ENCODE measurements at places on chromosomes 12 and 14.

GRCh38 chr12:123038966-123039365, 58.5 kb downstream of the ARL6IP4 start:
- DNase-seq, result no peak

DNA sequence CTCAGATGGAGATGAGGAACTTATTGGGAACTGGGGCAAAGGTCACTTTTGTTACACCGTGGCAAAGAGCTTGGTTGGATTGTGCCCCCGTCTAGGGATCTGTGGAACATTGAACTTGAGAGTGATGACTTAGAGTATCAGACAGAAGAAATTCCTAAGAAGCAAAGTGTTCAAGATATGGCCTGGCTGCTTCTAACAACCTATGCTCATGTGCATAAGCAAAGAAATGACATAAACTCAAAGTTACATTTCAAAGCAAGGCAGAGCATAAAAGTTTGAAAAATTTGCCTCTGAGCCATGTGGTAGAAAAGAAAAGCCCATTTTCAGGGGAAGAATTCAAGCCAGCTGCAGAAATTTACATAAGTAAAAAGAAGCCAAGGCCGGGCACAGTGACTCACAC, 21.5 kb upstream of the RAP1B start:
- DNase-seq, result no peak

DNA sequence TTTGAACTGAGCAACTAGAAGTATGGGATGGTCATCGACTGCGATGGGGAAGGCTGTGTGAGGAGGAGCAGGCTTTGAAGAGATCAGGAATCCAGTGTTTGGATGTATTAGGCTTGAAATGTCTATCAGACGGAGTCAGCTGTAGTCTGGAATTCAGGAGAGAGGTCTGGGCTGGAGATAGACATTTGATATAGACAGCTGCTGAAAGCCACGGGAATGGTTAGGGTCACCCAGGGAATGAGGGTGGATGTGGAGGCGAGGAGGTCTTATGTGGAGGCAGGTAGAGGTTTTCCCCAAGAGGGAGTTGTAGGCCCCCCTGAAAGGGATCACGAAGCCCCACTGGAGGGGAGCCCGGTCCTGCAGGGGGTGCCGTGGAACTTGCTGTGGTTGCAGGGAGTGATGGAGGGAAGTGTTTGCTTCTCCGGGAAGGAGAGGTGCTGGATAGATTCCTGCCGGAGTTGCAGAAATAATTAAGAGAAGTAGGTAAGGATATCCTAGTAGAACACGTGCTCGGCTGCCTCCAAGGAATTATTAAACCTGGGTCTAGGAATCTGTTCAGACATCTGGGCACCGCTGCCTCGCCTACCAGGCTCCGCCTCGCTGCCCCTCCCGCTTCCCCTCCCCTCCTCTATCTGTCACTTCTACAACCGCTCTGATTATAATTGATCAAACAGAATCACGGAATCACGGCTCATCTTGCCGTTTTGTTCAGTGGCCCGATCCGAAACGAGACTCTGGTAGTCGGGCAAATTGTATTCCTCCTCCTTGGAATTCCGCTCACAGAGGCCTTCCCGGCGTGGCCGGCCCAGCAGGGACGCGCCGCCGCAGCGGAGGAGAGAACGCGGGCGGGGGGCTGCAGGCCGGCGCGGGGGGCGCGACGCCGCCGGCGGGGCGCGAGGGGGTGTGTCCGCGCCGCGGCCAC, 826 bp upstream of the CACNA1C start:
- peak; percentile 18 for DNase-seq

GRCh38 chr14:54498579-54498978, 9.8 kb upstream of the GMFB start:
- no peak for DNase-seq

DNA sequence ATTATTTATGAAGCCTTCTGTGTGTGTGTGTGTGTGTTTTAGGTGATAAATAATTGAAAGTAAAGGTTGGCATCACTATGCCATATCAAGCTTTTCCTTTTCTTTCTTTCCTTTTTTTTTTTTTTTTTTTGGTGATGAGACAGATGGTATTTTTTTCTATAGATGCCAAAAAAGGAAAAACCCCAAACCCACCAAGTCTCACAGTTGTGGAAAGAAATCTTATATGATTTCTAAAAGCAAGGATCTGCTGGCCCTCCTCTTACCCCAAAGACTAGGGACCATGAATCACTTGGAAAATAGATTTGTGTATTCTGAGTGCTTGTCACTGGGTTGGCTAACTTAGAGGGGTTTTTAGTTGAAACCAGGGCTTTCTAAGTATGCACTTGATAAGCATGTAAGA, 181.3 kb downstream of the TMEM117 start:
- DNase-seq, result no peak

- DNase-seq, result no peak
Observed at GRCh38 chr14:43729143-43729542, 777.9 kb downstream of the FSCB start.

DNA sequence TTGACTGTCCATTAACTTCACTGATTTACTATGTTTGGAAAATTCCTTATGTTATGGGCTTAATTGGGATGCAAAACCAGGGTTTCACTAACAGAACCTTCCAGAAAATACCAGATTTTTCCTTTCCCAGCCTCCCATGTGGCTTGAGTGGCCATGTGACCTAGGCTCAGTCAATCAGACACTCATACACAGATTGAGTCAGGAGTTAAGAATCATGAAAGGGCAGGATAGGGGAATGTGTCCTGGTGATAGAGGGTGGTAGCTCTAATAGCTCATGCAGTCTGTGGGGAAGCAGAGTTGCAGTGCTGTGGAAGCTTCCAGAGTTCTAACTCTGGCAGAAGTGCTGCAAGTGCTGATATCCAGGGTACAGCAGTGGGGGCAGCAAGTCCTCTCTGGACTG, 134.1 kb upstream of the IFNG-AS1 start:
- no peak for DNase-seq

Measured in EL (cell line).